ENCODE measurements at places on chromosomes 6 and 20. TPM values are rescaled to one million over a fixed set of nuclear protein-coding genes. Genes with fewer than 3 reads are reported as not detected.

DNA sequence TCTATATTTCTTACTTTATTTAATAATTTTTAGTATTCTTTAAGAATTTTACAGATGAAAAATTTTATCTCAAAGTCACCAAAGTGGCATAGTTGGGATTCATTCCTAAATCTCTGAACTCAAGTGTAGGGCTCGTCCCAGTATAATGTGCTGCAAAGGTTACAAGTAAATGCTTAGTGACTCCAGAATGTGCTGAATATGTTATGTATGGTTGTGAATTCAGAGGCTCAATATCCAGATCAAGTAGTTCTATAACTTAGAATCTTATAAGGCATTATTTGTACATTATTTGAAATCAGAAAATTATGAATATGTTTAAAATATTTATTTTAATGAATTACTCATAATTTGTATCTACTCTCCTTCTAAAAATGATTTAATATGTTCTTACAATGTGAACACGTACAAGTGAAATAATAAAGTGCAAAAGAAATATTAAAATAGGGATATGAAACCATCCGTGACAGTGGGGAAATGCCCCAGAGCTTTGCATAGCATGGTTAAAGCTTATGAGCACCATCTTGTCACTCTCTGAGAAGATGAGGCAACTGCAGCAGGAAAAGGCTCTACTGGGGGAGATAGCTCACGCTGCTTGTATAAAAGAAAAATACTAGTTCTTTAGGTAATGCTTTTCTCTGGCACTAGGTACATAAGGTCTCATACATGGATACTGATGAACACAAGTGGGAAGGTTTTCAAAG is 259.0 kb downstream of the FOXC1 start:
- DNase-seq: no peak

GRCh38 chr6:21442874-21443273 is 150.7 kb upstream of the SOX4 start:
- DNase-seq: no peak

The RUNX2 gene
- 13.1 TPM for total RNA-seq

The HTR1B gene
- 0.43 TPM for total RNA-seq

The TXLNB gene
- not detected for total RNA-seq

Measured in epithelial cell of proximal tubule (primary cell).